ENCODE measurements at places on chromosomes 7 and 10.

GRCh38 chr7:26365077-26365900 lies 73.6 kb downstream of the SNX10 start:
- peak; percentile 51 for DNase-seq

GRCh38 chr10:93219347-93219746 lies 145.7 kb downstream of the CYP26A1 start:
- no peak for DNase-seq

GRCh38 chr7:149471289-149471953 lies 10.6 kb upstream of the ZNF777 start:
- DNase-seq: no peak

DNA sequence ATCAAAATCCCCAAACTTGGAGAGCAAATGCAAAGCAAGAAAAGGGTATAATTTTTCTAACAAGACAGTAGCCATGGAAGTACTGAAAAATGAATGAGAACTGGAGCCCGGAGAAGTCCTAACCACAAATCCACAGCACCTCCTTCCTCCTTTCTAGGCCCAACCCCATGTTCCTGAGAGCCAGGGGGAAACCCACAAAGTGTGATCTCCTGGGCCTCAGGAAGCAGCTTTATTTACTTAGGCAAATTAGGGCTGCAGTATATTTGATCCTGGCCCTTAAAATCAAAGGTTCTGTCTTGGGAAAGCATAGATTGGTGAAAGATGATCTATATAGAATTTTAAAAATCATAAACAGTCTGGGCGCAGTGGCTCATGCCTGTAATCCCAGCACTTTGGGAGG lies 103.0 kb downstream of the DOCK4 start:
- no peak for DNase-seq

- no peak for DNase-seq
Measured at GRCh38 chr7:106125417-106125816, 13.3 kb upstream of the SYPL1 start.

- no peak for DNase-seq
Measured at GRCh38 chr10:51080311-51081006, 6.2 kb downstream of the PRKG1 start.

GRCh38 chr10:37010741-37011140 lies 114.7 kb upstream of the ANKRD30A start:
- DNase-seq: no peak

- DNase-seq: no peak
Measured at GRCh38 chr10:72762042-72762441, 70.1 kb downstream of the MCU start.

GRCh38 chr7:147432079-147432478 lies 1158.5 kb upstream of the C7orf33 start:
- no peak for DNase-seq

DNA sequence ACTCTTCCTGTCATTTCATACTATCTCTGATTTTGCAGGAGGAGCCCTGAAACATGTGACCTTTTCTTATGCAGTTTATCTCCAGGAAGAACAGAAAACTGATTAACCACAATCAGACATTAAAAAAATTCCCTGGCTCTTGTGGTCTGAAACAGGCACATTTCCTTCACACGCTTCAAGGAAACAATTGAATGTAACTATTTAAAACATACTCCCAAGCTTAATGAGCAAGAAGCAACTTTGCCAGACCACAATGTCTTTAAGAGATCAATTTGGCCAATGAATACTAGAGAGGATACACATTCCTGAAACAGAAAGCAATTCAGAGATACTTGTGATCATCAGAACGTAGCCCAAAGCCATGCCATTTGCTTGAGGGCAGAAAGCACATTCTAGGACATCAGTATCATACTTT lies 65.8 kb downstream of the PIP4K2A start:
- DNase-seq: no peak

DNA sequence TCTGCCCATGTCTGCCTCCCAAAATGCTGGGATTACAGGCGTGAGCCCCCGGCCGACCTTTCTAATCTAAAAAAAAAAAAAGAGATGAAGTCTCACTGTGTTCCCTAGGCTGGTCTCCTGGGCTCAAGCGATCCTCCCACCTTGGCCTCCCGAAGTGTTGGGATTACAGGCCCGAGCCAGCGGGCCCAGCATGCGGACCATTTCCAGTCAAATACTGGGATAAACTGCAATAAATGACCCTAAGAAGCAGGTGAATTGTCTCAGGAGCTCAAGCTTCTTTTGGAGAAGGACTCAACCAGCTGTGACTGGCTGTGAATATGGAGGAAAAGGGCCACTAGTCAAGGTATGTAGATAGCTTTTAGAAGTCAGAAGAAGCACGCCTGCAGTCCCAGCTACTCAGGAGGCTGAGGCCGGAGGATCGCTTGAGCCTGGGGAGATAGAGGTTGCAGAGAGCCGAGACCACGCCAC lies 550 bp upstream of the CREM start:
- DNase-seq: no peak

DNA sequence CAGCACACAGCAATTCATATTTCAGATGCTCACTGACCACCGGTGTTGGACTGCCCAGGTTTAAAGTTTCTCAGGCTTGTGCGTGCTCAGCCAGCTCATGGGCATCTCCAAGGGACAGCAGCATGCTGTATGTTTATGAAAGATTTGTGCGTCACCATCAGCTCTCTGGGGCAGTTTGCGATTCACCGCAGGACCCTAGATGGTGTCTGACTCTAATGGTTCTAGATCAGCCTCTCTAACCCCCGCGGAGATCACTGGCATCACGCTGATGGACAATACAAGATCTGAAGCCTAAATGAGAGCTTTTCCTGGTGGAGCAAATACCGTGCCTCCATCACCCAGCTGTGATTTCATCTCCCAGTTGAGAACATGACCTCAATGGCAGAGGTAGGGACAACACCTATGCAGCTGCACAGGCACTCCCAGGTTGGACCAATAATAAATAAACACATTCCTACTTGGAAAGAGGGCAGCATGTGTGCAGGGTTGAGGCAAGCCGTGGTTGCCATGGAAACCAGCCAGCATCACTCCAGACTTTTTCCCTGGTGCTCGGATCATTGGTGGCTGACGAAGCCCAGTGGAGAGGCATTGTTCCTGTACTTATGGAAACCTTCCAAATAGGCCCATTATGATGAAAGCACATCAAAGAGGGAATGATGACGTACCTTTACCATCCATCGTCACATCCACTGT lies 253.6 kb downstream of the KCNMA1 start:
- no peak for DNase-seq

- no peak for DNase-seq
Measured at GRCh38 chr7:139914306-139915267, 85.5 kb downstream of the TBXAS1 start.

- DNase-seq: no peak
Measured at GRCh38 chr10:71939861-71940474, 24.2 kb upstream of the CHST3 start.

- DNase-seq: no peak
Measured at GRCh38 chr10:24292304-24293293, 83.7 kb downstream of the KIAA1217 start.

Data from lower lobe of right lung (tissue), 2 donors.